ENCODE measurements at places on chromosomes 2 and 18. TPM values are rescaled to one million over a fixed set of nuclear protein-coding genes. Genes with fewer than 3 reads are reported as not detected.

The REEP1 gene
- polyA plus RNA-seq: 76.7 TPM

The DES gene
- polyA plus RNA-seq: 5,672 TPM

The CERKL gene
- 6.7 TPM for polyA plus RNA-seq

The HES6 gene
- 19.5 TPM for polyA plus RNA-seq

The EGR4 gene
- polyA plus RNA-seq: not detected

The LYPD6B gene
- not detected for polyA plus RNA-seq

The TEX44 gene
- polyA plus RNA-seq: not detected

The CERS6 gene
- 38.1 TPM for polyA plus RNA-seq

- DNase-seq: no peak
Observed at GRCh38 chr2:158464426-158465281, 7.9 kb downstream of the PKP4 start.

- DNase-seq: no peak
Observed at GRCh38 chr2:60353406-60353800, 200.1 kb downstream of the BCL11A start.

DNA sequence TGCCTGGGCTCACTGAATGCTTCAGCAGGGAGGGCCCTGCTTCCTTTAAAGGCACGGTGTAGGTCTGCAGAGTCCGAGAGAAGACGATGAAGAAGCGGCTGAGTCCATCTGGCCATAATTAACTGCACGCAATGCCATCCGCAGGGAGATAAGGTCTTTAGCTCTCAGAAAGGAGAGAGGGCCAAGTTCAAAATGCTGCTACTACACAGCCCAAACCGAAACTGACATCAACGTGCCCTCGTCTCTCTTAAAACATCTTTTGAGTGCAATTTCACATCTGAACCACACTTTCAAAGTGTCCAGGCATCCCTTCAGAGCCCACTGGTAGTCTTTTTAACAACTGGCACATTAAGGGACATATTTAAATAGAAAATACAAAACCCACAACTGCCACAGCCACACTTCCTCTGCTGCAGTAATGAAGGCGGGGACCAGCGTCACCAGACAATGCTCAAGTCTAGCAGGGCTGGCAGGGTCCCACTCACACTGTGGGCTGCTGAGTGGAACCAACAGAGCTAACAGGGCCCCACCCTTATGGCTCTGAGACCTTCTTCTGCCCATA is 35.8 kb downstream of the ST3GAL5 start:
- no peak for DNase-seq

DNA sequence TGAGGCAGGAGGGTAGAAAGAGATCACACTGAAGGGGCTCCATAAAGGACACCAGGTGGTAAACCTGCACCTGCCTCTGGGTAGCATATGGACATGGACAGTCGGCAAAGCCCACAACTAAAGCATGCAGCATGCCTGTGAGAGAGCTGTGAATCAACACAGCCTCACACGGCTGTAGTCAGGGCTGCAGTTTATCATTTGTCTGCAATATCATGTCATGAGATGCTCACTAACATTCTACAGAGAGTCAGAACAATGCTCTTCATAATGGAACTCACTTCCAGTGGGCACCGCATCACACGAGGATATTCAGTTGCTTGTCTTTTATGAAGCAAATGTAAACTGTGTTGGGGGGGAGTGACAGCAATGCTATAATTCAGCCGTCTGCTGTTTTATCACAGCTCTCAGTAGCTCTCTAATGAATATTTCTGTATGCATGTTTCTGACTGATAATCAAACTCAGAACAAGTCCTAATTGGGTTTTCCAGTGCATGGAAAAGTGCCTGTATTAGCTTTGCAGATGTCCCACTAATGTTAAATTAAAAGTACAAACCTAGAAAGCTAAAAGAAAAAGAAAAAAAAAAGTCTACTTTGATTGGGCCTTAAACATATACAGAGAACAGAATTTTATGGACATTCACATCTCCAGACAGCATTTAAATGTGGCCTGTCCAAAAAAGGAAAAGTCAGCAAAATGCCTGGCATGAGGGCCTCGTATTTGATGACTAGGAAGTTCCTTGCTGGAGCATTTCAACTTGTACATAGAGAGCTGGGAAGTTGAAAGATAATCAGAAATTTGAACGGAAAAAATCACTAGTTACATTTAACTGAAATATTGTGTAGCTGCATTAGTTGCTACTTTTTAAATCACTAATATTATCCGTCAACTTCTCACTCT is 406.1 kb upstream of the SOX11 start:
- DNase-seq: no peak

GRCh38 chr2:20350041-20350712 is 467 bp downstream of the PUM2 start:
- no peak for DNase-seq

- DNase-seq: no peak
Observed at GRCh38 chr2:228801451-228801850, 469.6 kb downstream of the PID1 start.

DNA sequence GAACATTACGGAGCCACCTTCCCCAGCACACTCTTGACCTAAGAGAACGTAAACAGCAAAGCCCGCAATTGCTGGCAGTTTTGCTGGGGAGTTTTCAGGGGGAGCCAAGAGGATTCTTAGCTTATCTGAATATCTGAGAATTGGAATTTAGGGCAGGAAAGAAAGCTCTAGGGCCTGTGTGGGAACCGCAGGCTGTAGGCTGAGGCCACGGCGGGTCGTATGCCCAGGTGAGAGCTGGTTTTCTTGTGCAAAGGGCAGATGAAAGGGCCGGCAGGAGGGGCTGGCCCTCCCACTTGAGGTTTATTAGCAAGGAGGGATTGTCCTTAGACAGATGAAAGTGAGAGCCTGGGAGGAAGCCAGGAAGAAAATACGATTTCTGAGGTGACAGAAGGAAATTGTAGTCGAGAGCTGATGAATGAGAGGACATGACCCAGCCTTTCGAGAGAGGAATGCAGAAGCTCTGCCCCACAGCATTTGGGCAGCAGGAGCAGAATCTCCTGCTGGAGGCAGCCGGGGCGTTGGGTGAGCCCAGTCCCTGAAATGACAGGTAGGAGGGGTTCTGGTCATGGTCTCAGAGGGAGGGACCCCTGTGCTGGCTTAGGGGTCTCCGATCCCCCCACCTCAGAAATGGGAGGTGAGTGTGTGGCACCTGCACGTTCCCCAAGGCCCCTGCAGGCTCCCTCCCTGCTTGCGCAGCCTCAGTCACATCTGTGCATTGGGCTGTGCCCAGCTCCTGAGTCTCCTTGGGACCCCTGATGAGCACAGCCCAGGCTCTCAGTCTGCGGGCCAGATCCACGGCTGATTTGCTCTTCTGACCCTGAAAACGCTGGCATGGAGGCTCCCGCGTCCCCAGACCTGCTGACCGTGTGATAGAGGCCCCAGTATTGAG is 61.1 kb downstream of the CABLES1 start:
- no peak for DNase-seq

DNA sequence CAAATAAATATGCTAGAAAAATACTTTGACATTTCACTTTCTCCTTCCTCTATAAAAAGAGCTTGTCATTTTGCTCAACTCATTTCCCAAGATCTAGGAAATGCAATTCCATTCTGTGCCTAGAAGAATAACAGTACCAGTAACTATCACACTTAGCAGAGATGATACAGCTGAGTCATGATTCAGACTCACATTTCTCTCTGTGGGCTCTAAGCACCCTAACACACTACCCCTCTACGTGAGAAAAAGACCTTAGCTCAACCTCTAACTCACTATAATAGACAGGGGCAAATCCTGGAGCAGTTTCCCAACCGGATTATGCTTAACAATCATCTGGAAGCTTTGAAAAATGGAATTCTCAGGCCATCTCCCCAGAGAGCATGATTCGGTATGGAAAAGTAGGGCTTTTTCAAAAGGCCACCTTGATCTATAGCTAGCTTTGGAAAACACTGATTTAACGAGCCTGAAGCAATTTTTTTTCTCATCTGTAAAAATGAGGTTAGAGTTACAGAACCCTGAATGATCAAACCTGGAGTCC is 1312.3 kb upstream of the PIK3C3 start:
- DNase-seq: no peak

GRCh38 chr2:43792653-43793052 is 18.8 kb downstream of the DYNC2LI1 start:
- DNase-seq: no peak

DNA sequence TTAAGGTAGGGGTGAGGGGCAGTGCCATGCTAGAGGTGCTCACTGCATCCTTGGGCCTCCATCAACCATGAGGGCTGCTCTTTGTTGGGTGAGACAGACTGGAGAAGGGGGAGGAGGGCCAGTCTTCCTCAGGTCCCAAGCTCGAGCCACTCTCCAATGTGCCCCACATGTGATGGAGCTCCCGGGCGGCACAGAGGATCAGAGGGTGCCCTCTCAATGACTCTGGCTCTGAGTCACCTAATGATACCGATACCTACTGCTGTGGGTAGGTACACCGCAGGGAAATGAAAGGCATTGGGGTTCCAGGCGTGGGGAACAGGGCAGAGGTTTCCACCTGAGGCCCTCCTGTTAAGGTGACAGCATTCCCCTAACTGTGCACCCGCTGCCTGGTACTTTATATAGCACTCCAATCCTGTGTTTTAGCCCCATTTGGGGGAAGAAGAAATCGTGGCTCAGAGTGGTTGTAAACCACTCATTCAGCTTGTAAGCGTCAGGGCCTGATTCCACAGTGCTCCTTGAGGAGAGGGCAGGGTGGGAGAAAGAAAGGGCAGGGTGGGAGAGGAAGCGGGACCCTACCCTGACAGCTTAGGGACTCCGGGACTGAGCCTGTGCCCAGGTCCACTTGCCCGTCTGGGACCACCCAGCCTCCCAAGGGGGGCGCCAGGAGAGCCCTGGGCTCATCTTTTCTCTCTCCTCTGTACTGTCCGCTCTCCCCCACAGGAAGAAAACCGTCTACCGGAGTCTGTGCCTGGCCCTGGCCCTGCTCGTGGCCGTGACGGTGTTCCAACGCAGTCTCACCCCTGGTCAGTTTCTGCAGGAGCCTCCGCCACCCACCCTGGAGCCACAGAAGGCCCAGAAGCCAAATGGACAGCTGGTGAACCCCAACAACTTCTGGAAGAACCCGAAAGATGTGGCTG is 1.8 kb downstream of the B3GNT7 start:
- DNase-seq: no peak

- no peak for DNase-seq
Observed at GRCh38 chr18:75544496-75544895, 117.0 kb upstream of the SMIM21 start.

DNA sequence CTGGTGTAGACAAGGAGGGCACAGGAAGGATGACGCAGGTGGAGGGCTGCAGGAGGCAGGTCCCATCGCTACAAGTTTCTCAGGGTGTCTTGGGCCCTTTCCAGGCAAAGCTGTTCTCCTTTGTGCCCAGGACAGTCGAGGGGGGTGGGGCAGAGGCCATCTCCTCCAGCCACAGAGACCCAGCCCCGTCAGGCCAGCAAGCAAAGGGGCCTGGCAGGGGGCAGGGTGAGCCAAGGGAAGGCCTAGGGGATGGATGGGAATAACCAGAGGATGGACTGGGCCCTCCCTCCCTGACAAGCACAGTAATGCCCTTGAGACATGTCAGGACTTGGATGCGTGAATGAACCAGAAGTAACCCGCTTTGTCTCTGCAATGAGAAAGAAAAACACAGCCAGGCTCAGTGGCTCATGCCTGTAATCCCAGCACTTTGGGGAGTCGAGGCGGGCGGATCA is 6.3 kb downstream of the TCF23 start:
- DNase-seq: no peak

DNA sequence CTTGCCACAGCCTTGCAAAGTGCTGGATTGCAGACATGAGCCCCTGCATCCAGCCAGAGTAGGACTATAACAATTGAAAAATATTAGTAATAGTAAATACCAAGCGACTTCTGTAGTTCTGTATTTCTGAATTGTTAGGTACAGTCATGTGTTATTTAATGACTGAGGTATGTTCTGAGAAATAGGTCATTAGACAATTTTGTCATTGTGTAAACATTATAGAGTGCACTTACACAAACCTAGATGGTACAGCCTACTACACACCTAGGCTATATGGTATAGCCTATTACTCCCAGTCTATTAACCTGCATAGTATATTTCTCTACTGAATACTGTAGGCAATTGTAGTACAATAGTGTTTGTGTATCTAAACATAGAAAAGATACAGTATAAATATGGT is 92.1 kb downstream of the GALNT1 start:
- no peak for DNase-seq

GRCh38 chr2:46615986-46616485 is 136.7 kb downstream of the TMEM247 start:
- peak; percentile 4 for DNase-seq

DNA sequence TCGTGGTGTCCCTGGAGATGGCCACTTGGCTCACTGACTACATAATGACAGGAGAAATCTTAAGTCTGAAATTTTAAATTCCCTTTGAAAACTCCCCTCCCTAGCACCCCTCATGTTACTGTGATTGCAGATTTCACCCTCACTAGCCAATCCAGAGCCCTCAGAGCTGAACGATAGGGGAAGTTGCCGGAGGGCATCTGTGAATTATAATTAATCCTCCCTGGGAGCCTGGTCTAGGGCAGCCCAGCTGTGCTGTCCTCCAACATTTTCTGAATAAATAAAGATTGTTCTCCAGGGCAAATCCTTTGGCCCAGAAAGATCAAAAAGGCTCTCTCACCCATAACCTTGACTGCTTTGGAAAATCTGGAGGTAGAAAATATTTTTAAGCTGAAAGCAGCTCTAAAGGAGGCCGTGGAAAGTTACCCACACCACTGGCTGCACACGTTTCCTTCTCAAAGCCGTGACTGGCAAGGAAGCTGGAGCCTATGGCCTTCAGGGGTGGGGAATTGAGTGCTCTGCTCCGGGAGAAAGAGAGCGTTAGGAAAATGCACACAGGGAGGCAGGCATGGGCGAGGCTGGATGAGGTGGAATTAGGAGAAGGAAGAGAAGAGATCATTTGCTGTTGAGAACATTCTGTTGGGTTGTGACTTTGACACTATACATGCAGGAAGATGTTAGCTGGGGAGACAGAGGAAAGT is 68.9 kb upstream of the CNGA3 start:
- DNase-seq: no peak

GRCh38 chr2:80007777-80008503 is 296.6 kb downstream of the LRRTM1 start:
- no peak for DNase-seq

GRCh38 chr2:54394392-54394791 is 61.7 kb upstream of the SPTBN1 start:
- no peak for DNase-seq

GRCh38 chr2:217667512-217667911 is 335.3 kb downstream of the TNS1 start:
- DNase-seq: peak; percentile 95

DNA sequence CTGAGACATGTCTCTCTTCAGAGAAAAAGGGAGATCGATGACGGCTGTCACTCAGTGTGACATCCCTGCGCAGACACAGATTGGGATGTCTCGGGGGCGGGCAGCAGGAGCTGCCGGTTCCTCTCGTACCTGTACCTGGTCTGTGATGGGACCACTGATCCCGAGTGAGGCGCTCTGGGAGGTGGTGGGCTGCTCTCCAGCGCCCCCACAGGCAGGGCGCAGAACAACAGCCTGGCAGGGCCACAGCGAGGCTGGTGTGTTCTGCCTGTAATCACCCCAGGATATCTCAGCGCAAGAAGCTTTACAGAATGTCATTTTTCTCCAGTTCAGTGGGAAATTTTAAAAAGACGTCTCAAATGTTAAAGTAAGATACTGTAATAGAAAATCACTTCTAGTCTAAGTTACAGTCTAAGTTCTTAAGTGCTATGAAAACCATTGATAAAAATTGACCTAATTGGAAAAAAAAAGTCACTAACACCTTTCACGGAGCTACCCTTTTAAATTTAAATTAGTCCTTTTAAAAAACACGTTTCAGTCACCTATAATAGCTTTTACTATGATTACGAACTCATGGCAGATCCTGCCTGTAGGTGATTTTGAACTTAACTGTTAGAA is 189.8 kb downstream of the SNTG2 start:
- no peak for DNase-seq

Measured in forelimb muscle (tissue), 1 donor.